Epithelial cell of prostate (primary cell): ENCODE measurements at places on chromosomes 16 and 17.

- DNase-seq = no peak
Measured at GRCh38 chr16:89843409-89844350, 15.4 kb downstream of the SPIRE2 start.

DNA sequence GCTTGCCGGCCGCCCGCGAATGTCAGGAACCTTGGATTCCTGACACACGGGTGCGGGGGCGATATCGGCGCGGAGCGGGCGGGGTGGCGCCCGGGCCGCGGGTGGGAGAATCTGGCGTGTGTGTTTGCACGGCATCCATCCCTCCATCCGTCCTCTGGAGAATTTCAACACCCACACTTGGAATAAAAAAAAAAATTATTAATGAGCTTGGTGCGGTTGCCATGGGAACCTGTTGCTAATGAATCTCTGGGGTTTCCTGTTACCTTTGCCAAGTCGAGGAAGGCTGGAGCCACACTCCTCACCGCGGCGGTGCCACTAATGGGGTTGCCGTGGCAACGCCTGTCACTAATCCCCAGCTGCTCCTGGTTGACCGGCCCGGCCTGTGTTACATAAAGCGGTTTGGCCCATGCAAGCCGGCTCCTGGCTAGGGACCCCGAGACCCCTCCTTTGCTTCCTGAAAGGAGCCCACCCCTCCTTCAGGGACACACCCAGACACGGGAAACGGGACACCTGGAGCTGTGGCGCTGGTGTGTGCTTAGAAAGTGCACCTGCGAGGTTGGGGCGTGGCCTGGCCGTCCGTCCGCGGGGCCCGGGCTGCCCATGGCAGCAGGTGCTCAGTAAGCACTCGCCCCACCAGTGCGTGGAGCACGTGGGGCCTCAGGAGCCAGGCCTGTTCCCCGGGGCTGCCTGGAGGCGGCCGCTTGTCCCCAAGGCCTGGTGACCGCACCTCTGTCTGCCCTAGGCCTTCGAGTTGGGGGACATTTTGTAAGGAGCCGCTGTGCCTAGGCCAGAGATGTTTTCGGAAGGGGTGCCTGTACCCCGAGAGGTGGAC lies 14.6 kb downstream of the CACNA1H start:
- DNase-seq = no peak

DNA sequence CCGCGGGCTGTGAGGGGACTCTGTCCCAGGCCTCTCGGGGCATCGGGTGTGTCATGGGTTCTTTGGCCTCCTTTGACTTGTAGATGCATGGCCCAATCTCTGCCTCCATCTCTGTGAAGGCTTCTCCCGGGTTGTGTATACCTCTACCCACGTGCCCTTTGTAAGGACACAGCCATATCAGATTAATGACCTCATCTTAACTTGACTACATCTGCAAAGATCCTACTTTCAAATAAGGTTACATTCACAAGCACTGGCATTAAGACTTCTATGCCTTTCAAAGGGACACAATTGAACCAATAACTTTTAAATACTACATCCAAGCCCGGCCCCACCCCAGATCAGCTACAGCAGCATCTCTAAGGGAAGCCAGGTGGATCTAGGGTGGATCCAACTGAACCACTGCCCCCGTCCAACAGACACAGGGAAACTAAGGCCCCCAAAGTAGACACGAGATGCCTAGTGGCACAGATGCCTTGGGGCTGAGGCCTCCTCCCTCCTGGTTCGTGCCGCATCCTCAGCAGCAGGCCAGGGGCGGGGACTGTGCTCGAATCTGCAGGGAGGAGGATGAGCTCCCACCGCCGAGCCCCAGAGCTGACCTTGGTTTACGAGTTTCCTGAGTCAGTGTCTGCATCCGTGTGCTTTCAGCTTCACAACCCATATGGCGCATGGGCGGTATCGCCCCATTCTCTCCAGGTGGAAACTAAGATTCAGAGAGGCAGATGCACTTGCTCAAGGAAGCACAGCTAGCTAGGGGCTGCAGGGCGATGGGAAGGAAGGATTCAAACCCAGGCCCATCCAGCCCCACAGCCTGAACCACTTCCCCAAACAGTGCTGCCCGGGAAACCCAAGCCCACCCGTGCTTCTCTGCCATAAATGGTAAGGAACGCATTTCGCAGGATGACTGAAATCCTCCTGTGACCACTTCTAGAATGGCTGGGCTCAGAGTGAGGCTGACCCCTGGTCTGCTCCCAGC lies 353.3 kb downstream of the C16orf95 start:
- no peak for DNase-seq

DNA sequence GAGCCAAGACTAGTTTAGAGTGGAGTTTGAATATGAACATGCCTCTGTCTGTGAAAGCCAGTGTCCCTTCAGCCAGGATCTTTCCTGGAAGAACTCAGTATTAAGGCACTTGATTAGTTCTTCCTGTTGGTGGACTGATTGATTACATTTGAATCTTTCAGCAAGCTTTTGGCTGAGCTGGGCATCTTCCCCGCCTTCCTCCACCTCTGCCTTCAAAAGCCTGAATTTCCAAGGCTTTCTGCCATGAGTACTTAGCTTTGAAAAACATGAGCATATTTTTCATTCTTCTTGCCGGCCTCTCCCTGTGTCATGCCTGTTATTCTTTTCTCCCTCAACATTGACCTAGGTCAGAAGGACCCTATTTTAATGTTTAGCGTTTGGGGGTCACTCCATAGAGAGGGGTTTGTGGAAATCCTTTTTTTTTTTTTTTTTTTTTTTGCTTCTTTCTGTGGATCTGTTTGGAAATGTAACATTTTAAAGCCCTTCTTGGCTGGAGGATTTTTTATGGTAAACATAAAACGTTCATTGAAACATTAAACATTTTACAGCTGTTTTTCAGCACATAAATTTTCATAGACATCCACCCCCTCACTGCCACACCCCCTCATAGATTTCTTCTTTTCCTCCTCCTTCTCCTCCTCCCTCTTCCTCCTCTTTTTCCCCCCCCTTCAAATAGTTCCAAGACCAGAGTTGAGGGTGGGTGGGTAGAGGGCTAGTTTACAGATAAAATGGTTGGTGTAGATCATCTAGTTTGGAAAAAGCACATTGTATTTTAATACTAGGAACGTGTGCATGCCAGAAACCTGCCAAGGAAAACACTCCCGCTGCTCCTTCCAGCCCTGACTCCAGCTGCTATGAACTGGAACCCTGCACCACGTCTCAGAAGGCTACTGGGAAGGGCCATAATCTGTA lies 645.9 kb downstream of the WWOX start:
- no peak for DNase-seq

- DNase-seq = no peak
Measured at GRCh38 chr16:88695218-88695617, 8.9 kb upstream of the SNAI3 start.

DNA sequence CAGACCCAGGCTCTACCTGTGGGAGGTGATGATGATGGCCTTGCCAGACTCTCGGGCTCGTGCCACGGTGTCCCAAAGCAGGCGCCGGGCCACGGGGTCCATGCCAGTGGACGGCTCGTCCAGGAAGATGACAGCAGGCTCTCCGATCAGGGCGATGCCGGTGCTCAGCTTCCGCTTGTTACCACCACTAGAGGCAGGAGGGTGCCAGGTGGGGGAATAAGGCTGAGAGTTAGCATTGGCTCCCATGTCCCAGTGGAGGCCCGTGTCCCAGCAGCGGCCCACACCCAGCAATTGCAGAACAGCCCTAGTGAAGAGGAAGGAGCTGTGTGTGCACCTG lies 10.3 kb upstream of the RNPS1 start:
- DNase-seq = no peak

DNA sequence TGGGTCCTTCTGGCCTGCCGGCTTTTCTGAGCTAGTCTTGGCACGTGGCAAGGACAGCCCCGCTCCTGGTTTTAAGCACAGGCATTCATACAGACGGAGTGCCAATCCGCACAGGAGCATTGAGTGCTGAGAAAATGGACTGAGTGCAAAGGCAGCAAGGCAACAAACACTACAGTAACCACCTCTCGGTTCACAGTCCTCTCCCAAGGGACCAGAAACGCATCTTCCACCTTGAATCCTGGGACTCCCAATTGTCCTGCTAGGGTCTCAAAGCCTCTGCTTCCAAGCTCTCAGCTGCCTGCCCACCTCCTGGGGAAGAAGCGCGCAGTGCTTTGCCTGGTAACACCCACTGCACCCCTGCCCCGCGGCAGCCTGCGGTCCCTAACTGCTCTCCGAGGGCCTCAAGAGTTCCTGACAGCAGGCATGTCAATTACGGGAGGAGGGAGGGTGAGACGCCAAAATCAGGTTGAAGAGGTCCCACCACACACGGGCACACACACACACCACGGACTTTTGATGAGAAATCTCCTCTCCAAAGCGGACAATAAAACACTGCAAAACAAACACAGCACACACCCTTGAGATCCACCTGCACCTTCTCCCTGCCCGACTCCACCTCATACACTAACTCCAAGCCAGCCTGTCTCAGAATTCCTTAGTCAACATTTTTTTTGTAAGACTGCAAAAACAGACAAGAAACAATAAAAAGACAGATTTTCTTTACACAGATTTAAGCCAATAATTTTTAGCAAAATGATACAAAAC lies 15.0 kb downstream of the SLC16A3 start:
- DNase-seq = no peak

DNA sequence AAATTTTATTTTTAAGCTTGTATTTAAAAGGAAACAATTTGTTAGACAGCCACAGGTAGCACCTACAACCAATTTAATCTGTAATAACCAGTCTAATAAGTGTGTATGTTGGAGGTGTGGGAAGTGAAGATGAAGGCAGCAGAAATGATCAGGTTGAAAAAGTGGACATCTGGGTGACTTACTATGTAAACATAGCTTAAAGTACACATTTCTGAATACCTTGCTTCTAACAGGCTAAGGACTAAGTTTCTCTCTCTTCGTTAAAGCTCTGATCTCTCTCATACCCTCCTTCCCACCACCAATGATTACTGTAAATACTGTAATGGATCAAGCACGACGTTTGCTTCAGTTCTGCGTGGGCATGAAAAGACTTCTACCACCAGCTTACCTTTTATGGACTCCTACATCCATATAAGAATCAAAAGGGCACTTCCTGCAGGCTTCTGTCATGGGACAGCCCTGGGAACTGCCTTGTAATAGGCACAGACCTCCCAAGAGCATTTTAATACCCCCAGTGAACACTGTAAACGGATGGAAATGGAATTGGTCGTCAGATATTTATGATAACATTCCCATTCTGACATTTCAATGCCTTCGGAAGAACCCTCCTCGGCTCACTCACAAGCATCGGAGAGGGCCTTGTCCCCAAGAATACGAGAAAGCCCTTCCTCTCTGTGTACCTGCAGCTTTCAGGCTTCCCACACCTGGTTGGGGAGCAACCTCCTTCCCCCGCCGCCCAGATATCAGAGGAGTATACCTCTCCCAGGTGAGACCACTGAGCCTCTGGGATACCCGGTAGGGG lies 700 bp downstream of the CCDC43 start:
- no peak for DNase-seq

GRCh38 chr17:20315311-20315710 lies 152.0 kb downstream of the LGALS9B start:
- no peak for DNase-seq
